Stimulated activated CD8-positive, alpha-beta memory T cell treated with anti-CD3 and anti-CD28 coated beads, Interleukin-2, amount 100 ng/mL, for 1 hour (primary cell): ENCODE measurements at places on chromosomes 2 and 18.

DNA sequence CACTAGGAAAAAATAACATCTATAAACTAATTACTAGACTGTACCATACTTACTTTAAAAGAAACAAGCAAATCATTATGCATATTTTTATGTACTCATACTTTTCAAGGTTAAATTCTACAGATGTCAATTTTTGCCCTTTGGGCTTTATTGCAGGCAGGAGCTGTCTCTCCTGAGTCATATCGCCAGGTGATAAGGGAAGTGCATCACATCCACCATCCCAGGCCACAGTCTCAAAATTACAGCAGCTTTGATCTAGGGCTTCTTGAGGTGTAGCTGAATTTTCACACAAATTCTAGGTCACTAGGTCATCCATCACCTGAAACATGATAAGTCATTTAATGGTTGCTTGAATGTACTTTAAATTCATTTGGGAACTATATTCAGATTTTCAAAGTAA lies 38.4 kb upstream of the FRZB start:
- DNase-seq: no peak

DNA sequence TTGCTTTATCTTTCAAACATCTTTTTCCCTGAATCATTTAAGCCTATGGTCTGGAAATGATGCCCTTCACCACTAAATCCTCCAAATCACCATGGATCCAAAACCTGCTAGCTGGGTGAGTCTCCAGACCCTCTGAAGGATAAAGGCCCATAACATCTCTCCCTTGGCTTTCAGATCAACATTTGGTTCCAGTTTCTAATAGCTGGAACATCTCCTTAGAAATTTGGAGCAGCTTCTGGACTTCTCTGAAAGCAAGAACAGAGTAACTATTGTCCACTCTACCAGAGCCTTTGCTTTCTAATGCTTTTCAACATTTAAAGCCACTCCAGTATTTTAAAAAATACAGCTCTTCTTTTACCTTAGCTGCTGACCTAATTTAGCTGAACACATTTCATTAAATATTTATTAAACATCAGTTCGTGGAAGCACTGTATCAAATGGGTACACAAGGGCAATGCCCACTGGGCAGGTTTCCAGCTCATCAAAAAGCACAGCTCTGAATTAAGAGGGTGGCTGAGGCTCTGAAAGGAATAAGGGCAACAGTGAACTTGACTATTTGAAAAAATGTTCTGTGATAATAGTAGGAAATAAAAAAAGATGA lies 75.3 kb downstream of the GALNT3 start:
- DNase-seq: no peak

DNA sequence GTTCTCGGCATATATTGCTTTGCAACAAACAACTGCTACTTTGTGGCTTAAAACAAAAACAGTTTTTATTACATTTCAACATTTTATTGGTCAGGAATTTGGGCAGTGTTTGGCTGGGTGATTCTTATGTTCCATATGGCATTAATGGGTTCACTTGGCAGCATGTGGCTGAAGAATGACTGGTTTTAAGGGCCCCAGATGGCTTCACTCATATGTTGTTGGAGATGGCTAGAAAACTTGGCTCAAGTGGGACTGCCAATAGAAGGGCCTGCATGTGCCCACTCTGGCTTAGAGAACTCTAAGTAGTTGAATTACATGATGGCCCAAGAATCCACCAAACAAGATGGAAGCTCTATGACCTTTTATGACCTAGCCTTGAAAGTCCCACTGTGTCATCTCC lies 86.1 kb downstream of the FASTKD2 start:
- DNase-seq: no peak

- DNase-seq: no peak
These were observed 395.0 kb downstream of the ZNF516 start for GRCh38 chr18:76099931-76100457.
